Stimulated activated CD4-positive, alpha-beta T cell treated with anti-CD3 and anti-CD28 coated beads, Interleukin-2, amount 100 ng/mL, for 48 hours (primary cell): ENCODE measurements at places on chromosomes 2 and 18.
A peak's percentile ranks its signal among the peaks of the same experiment; 100 is the strongest.

DNA sequence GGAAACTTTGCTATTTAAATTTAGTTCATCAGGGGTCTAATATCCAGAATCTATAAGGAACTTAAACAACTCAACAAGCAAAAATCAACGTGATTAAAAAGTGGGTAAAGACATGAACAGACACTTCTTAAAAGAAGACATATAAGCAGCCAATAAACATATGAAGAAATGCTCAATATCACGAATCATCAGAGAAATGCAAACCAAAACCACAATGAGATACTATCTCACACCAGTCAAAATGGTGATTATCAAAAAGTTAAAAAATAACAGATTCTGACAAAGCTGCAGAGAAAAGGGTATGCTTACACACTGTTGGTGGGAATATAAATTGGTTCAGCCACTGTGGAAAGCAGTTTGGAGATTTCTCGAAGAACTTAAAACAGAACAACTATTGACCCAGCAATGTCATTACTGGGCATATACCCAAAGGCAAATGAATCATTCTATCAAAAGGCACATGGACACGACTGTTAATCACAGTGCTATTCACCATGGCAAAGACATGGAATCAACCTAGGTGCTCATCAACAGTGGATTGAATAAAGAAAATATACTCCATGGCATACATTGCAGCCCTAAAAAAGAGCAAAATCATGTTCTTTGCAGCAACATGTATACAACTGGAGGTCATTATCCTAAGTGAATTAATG is 189.9 kb downstream of the SLC4A10 start:
- DNase-seq = no peak

DNA sequence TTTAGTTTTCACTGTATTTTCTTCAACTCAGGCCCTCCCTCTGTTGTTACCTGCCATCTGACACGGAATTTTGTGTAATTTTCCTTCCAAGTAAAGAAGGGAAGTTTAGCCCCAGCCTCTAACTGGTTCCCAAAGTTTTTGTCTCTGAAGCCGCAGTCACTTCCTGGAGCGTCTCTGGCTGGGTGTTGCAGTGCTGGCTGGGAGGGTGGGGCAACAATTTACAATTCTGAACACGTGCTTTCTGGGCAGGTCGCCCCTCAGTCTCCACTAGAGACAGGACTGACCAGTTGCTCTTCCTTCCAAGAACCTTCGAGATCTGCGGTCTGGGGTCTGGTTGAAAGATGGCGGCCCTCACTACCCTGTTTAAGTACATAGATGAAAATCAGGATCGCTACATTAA is 3.5 kb downstream of the CNDP2 start:
- peak; percentile 23 for DNase-seq

DNA sequence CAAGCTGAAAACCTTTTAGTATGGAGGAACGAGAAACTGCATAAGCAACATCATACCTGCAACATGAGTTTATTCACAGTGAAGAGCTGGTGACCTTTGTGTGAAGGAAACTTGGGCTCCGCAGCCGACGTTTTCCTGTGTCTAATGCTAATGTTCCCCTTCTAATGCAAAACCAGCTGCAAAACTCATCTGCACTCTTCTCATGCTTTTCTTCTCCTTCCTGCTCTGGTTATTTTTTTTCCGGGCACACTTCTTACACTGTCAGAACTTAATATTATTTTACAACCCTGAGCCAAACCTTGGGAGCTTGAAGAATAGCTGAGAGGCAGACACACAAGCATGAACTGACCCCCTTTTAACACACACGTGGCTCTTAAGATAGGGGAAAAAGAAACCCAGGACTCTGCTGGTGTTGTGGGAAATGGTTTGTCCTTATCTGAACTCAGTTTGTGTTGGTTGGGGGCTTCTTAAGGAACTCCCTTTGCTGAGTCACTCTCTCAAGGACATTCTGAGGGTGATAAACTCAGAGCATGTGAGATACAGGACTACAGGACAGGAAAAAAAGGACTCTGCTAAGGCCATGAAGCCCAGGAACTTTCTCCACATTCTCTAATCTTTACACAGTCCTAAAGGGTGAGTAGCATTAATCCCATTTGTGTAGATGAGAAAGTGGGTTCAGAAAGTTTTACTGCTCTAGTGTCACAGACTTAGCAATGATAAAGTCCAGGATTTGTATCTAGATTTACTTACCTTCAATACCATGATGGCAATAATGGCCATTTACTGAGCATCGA is 439.3 kb upstream of the TRIB2 start:
- no peak for DNase-seq

- no peak for DNase-seq
These were observed 98.6 kb upstream of the MAP4K3 start for GRCh38 chr2:39535636-39536185.

DNA sequence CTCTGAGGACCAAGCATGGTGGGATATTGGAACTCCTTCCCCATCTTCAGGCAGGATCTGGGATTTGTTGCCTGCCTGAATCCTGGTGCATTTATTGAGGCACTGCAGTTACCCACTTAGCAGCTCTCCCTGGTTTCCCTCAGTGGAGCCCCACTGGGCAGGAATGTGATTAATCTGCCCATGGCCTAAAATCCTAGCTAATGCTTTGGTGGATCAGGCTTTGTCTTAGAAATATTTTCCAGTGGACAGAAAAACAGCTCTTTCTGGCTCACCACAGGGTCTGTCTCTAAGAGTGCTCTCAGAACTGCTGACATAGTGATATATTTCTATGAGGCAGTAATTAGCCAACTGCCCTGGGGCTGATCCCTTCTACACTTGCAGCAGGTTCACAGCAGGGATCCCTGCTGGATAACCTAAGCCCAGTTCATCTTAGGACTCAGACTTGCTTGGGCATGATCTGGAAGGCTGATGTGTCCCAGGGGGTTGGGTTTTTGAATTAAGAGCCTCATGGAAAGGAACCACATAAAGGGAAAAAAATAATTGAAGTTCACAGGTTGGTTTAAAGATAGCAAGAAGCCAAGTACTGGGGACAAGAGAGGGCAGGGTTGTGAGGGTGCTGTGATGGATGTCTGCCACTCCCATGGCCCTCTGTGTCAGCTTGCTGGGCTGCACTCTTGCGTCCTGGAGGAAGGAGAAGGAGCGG is 44.3 kb upstream of the ZDBF2 start:
- no peak for DNase-seq

GRCh38 chr2:20292984-20293383 is 57.7 kb downstream of the PUM2 start:
- no peak for DNase-seq

- DNase-seq = no peak
These were observed 318.9 kb upstream of the ACVR2A start for GRCh38 chr2:147525819-147526489.

DNA sequence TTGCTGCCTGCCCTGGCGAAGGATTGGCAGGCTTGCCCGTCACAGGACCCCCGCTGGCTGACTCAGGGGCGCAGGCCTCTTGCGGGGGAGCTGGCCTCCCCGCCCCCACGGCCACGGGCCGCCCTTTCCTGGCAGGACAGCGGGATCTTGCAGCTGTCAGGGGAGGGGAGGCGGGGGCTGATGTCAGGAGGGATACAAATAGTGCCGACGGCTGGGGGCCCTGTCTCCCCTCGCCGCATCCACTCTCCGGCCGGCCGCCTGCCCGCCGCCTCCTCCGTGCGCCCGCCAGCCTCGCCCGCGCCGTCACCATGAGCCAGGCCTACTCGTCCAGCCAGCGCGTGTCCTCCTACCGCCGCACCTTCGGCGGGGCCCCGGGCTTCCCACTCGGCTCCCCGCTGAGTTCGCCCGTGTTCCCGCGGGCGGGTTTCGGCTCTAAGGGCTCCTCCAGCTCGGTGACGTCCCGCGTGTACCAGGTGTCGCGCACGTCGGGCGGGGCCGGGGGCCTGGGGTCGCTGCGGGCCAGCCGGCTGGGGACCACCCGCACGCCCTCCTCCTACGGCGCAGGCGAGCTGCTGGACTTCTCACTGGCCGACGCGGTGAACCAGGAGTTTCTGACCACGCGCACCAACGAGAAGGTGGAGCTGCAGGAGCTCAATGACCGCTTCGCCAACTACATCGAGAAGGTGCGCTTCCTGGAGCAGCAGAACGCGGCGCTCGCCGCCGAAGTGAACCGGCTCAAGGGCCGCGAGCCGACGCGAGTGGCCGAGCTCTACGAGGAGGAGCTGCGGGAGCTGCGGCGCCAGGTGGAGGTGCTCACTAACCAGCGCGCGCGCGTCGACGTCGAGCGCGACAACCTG is at the start of gene DES:
Gene DES, plus strand, starts transcription at position 223 of the 857 bp plus-strand sequence. Its CDS starts 86 bp downstream, at position 309.
- DNase-seq = no peak

DNA sequence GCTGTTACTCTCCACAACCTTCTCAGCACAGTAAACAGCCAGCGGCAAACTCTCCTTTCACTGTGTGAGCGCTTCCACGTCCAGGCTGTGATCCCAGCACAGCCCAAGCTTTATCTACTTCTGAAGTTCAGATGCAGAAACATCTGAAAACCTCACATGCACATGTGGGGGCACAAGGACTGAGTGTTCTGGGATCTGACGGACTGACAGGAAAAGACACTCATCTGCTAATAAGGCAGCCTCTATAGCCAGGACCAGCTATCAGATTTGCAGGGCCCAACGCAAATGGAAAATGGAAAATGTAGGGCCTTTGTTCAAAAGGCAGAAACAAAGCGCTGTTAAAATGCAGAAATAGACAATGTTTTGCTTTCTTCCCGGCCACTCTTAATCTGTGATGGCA is 133.8 kb upstream of the ARHGAP28 start:
- no peak for DNase-seq

- no peak for DNase-seq
These were observed 109.2 kb upstream of the GPC1 start for GRCh38 chr2:240326246-240326645.

DNA sequence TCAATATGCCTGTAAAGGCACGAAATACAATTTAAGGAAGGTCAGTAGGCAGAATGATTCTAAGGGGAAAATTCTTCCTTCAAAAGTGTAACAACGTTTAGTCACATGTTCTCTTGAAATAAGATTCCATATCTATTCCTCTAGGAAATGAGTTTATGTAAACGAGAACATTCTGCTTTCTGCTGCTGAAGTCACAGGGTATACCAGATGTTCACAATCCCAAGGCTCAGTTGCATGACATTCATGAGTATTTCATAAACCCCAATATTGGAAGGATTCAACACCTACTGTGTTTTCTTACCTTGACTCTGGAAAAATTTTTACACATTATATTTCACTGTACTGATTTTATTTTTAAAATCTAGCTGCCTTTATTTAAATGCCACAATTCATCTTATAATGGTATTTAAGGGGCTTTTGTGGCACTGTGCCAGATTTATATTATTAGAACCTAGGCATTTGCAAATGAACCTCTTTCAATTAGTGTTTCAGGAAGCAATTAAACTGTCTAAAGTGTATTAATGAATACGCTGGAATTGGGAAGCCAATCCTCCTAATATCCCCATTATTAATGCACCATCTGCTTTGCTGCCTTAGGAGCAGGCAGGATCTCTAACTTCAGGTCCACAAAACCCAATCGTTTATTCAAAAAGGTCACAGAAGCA is 542.6 kb upstream of the KLHL29 start:
- DNase-seq = no peak

DNA sequence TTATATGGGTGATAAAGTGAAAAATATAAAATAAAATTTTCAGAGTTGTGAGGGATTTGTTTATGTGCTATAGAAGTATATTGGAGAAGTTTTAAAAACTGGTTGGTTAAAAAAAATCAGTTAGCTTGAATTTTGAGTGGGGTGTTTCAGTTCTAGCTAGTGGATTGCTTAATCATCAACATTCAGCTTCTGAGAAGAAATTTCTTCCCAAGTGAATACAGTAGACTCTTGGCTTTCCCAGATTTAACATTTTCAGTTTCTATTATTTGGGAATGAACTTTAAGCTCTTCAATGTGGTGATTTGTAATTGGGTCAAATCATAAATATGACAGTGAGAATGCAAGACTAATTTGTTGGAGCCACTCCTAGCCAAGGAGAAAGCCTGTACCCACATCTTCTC is 120.8 kb downstream of the PLCL1 start:
- DNase-seq = no peak

DNA sequence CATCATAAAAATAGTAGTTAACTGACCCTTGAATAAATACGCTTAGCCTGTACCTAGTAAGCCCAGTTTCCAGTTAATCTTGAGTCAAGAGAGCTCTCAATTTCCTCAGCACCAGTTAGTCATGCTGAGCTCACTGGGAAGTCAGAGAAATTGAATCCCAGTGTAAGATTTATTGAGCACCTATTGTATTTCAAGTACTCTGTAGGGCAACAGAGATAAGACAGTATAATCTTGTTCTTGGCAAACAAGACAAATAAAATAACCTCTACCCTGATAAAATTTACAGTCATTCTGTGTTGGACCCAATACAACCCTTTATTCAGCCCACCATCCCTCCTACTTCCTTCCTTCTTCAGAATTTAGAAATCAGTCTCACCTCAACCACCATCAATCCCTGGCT is 71.9 kb upstream of the NRP2 start:
- no peak for DNase-seq

DNA sequence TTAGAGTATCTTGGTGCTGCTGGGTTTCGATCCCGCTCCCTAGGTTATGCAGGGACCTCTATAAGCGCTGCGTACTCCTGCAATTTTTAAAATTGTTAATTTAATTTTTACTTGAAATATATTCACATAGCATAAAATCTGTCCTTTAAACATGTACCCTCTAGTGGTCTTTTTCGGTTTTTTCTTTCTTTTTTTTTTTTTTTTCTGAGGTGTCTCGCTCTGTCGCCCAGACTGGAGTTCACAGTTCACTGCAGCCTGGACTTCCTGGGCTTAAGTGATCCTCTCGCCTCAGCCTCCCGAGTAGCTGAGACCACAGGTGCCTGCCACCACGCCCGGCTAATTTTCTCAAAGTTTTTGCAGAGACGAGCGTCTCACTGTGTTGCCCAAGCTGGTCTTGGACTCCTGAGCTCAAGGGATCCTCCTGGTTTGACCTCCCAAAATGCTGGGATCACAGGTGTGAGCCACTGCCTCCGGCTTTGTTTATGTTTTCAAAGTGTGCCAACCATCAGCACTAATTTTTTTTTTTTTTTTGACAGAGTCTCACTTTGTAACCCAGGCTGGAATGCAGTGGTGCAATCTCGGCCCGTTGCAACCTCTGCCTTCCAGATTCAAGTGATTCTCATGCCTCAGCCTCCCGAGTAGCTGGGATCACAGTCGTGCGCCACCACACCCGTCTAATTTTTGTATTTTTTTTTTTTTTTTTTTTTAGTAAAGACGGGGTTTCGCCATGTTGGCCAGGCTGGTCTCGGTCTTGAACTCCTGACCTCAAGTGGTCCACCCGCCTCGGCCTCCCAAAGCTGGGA is 585 bp upstream of the MOB1A start:
- DNase-seq = no peak

- no peak for DNase-seq
These were observed 186.8 kb upstream of the GLI2 start for GRCh38 chr2:120548627-120549608.

GRCh38 chr18:47756364-47757016 is 174.0 kb downstream of the SMAD2 start:
- peak; percentile 65 for DNase-seq
